Activated CD4-positive, alpha-beta T cell treated with anti-CD3 and anti-CD28 coated beads for 48 hours (primary cell): ENCODE measurements at places on chromosomes 4 and X.
A peak's percentile ranks its signal among the peaks of the same experiment; 100 is the strongest.

DNA sequence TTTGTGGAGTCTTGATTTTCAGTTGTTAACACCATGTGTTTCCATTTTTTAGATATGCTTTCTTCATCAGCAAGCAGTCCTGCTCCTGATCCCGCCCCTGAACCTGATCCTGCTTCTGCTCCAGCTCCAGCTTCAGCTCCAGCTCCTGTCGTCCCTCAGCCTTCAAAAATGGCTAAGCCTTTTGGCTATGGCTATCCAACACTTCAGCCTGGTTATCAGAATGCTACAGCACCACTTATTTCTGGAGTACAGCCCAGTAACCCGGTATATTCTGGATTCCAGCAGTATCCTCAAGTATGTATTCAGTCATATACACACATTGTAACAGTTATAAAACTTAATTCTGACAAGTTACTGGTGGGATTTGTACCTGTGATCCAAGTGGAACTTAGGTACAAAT is 60.9 kb downstream of the SEC24B start:
- DNase-seq: no peak

GRCh38 chrX:68896581-68896980 is 67.8 kb downstream of the EFNB1 start:
- no peak for DNase-seq

DNA sequence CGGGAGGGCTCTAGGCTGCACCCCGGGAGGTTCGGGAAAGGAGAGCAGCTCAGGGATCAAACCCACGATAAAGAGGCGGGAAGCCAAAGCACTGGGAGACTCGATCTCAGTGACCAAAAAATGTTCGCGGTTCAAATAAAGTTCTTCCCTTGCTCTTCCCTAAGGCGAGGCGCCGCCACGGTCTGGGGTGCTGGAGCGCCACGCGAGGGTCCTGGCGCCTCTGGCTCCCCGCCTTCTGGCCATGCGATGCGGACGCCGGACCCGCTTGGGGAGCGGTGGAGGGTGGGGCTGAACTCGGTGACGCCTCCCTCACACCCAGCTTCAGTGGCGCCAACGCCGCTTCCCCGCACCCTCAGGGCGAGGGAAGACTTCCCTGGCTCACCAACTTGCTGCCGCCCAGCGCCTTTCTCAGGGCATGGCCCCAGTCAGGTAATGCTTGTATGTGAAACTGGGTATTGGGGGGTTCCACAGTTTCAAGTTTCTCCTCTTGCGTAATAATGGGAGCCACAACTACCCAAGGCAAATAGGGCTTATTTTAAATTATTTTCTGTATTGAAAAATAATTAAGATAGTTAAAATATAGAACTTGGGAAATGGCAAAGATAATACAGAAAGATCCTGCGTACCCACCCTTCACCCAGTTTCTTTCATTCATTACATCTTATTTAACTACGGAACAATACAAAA is at the start of gene QRFPR:
Gene QRFPR, minus strand, starts transcription at position 243 of the 687 bp plus-strand sequence. CDS start 371 bp downstream, outside the sequence.
- DNase-seq: peak; percentile 17

DNA sequence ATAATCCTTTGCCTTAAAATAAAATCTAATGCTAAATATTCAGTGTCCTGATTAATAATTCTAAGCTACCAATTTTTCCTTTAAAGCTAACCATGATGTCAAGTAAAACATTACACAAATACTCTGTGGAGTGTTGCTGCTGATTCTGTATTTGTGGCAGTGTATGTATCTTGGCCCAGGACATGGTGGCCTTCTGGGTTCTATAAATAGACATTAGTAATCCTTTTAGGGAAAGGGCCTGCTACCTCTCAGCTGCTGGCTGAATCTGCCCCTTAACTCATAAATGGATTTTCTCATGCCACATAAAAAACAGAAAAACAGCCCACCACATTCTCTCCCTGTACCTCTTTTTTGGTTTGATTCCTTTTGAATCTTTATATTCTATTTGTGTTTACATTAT is 1.2 kb upstream of the XK start:
- no peak for DNase-seq

GRCh38 chr4:105145903-105146275 is 787 bp upstream of the TET2 start:
- peak; percentile 44 for DNase-seq

GRCh38 chr4:125225806-125226205 is 88.9 kb upstream of the FAT4 start:
- no peak for DNase-seq

- DNase-seq: no peak
Observed at GRCh38 chr4:75633846-75634245, 3.5 kb upstream of the CDKL2 start.

- no peak for DNase-seq
Observed at GRCh38 chrX:69896046-69896445, 153.7 kb downstream of the AWAT2 start.

GRCh38 chrX:38438321-38438720 is 85.9 kb downstream of the OTC start:
- DNase-seq: no peak

DNA sequence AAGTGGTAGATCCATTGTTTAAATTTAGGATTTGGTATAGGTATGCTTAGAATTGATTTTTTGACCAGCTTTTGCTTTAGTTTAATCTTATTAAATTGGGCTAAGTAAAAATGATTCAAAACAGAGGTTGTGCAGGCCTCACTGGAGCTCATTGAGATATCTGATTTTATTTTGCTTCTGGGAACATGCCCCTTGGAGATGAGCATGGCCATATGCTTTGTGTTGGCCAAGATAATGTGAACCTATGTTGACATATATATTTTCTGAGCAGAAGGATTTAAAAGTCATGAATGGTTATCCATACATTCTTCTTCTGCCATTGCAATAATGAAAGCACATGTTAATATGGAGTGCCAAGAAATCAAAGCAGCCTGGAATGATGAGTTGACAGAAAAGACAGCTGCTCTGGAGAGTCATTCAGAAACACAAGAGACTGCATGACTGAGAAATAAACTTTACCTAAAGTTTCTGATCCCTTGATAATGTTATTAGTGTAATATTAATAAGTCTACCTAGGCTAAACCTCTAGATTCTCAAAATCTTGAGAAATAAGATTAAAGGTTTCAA is 489.7 kb upstream of the GNPDA2 start:
- DNase-seq: no peak

DNA sequence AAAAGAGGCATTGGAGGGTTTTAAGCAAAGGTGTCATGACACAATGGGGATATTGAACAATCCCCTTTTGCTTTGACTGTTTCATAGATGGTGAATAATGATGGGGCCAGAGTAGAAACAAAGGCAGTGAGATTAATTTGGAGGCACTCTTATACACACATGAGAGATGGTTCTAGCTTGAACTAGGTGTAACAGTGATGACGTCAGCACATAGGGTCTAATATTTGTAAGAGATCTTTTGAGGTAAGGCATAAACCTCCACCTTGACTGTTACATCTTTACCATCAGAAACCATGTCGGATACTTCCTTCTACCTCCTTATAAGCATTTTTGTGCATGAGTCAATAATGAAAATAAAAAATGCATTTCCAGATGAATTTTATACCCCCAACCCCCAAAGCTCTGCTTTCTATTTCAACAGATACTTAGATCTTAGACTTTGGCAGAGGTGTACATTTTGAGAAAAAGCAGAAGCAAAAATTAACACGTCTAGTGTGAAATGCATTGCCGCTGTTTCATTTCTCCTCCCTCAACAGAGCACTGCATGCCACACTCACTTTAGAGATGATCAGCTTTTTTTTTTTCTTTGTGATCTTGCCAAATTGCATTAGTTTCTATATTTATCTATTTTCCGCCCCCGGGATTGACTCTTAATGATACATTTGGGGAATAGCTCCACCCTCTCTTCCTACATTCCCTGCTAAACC is 87.2 kb downstream of the HS3ST1 start:
- no peak for DNase-seq

GRCh38 chr4:1113311-1114009 is at the start of gene RNF212:
Gene RNF212, minus strand, starts transcription at chr4:1113564. Its CDS starts 100 bp downstream, at chr4:1113464.
- peak; percentile 52 for DNase-seq

DNA sequence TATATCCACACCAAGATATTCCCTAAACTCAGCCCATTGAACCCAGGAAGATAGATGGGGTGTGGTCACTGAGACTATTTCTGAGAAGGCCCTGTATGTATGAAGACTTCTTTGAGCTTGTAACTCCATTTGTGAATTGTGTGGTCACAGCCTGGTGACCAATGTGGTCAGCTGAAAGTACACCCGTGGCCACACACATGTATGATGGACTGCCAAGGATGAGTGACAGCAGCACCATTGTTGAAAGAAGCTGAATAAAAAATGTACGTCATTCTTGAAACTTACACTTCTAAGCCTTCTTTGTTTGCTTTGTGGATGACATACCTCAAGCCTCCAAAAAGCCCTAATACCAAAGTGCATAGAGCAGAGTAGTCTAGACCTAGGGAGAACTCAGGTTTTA is 581.4 kb downstream of the RAB28 start:
- no peak for DNase-seq

- no peak for DNase-seq
Observed at GRCh38 chr4:81427344-81427821, 44.3 kb downstream of the RASGEF1B start.

DNA sequence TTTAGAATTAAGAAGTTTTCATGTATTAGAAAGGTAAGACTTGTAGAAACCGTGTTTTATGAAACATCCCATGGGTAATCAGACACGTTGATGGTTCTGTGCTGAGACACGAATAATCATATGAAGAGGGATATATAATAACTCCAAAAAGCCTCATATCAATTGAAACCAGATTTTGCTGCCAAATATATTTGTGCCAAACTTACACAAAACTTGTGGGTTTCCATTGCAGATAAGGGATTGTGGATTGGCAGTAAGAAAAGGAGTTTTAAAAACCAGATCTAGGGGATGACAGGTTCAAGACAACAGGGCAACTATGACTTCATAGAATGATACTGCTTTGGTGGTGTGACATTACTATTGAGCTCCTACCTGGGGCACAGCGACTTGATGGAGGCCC is 616.1 kb downstream of the BCOR start:
- DNase-seq: no peak

DNA sequence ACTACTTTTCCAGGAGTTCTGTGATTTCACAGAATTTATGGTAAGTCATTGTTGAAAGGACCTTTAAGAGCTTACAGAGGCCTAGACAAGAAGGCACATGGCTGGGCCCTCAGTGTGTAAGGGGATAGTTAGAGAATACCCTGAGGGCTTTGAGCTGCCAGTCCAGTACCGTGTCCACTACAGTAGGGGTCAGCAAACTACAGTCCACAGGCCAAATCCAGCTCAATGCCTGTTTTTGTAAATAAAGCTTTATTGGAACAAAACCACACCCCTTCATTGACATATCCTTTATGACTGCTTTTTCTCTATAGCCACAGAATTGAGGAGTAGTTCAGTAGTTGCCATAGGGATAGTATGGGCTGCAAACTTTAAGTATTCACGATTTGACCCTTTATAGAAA is 176.2 kb downstream of the MID1 start:
- DNase-seq: no peak

DNA sequence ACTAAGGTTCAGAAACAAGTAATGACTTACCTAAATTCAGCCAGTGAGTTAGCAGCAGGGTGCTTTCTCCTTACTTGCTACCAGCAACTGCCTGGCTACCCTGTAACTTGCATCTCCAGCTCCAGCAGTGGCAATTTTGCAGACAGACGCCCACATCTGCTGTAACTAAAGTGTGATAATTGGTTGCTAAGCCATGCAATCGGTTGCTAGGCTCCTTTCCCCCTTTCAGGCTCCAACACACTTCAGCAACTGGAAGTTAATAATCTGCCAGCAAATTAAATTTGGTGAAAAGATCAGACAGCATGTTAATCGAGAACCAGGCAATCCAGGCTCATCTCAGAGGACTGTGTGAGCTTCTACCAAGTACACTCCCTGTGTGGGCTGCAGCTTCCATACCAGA is 24.2 kb upstream of the ARHGEF9 start:
- DNase-seq: no peak

DNA sequence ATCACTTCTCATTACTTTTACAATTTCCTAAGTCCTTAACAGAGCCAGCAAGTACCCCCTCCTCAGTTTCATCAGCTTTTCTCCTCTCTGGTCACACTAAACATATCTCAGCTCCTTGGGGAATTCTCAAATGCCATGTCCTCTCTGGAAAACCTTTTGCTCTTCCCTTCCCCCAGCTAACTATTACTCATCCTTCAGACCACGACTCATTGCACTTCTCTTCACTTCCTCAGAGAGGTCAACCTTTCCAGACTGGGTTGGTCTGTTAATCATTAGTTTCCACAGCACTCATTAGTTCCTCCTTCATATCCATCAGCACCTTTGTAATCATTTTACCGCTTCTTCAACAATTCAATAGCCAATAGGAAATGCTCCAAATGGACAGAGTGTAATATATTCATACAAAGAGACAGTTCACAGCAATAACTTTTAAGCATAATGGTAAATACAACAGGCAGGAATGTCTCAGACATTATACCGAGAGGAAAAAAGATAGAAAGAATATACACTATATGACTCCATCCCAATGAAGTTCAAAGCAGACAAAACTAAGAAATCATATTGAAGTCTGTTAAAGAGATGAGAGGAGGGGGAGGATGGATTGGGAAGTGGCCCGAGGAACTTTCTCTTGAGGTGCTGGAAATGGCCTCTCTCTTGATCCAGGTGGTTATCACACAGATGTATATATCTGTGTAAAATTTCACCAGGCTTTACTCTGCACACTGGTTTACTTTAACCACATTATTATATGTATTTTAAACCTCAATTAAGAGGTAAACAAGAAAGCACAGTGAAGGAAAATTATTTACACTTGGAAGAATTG is 39.6 kb downstream of the DDX60L start:
- no peak for DNase-seq

DNA sequence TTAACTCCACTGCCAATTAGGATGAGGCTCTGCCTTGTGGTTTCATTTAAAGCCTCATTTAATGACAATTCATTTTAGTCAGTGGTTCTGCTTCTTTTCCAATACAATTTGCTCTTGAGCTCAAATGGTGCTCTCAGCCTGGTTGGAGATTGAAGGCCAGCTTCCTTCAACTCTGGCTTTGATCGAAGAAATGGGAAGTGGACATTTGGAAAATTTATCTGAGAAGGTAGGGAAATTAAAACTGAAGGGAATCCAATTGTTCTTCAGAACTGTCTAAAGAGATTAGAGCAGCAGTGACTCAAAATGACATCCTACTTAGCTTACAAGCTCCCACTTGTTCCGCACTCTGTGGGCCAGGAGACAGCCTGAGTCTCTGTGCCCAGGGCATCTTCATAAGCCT is 206.8 kb downstream of the SMARCA1 start:
- DNase-seq: no peak

DNA sequence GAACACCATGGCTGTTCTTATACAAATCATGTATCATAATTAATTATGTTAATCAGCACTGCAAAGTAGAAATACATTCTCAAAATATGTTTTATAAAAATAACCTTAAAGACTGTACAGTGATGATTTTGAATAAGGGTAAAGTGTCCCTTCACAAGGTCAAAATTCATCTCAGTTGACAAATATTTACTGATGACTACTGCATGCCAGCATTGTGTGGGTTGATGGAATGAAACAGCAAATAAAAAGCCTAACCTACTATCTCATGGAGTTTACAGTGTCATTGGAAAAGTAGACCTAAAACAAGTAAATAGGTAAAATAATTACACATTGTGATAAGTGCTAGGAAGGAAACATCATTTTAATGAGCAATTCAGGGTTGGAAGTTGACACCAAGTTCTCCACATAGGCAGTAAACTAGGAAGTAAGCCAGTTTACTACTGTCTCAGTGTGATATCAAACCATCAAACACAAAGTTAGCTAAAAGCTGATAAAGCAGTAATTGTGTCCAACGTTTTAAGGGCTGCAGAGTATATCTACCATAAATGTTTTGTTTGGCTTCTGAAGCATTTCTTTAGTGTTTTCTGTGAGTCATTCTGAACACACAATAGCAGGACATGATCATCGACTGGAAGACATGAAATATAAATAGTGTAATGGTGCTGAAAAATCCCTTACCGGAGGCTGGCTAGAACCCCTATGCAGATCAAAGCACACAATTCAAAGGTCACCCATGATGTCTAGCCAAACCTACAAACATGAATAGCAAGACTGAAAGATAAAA is 221.8 kb downstream of the DACH2 start:
- DNase-seq: no peak
